Hematopoietic multipotent progenitor cell treated with erythropoietin and hydrocortisone succinate and interleukin-3 and kit ligand, for 6 days (in vitro differentiated cells): ENCODE measurements at places on chromosomes 4 and X.

- peak; percentile 64 for DNase-seq
Observed at GRCh38 chr4:110034026-110034393, 121.3 kb downstream of the EGF start.

- DNase-seq = peak; percentile 77
Observed at GRCh38 chr4:139950568-139950967, 203.4 kb downstream of the MAML3 start.

DNA sequence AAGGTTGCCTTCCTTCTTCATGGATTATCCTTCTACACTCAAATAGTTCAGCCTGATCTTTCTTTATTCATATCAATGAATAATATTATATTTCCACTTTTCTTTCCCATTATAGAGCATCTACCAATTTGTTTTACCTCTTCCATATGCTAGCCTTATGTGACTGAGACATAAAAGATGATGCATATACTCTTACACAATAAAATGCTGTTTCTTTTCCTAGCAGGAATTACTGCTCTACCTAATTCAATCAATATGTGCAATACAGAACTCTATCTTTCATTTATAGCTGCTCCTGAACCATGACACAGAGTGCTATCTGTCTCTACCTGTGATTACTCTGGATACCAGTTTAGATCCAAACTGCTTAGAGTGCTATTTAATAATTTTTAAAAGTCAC lies 2334.0 kb downstream of the PCDH7 start:
- DNase-seq = no peak

GRCh38 chr4:141595531-141595930 lies 40.9 kb upstream of the IL15 start:
- no peak for DNase-seq

GRCh38 chr4:81498046-81498445 lies 26.3 kb upstream of the RASGEF1B start:
- no peak for DNase-seq

- DNase-seq = no peak
Observed at GRCh38 chrX:115324194-115324593, 34.7 kb downstream of the LUZP4 start.

- no peak for DNase-seq
Observed at GRCh38 chrX:29913647-29914046, 301.7 kb upstream of the MAGEB2 start.

- DNase-seq = no peak
Observed at GRCh38 chr4:113711883-113712662, 49.5 kb downstream of the CAMK2D start.

GRCh38 chr4:85153221-85153620 lies 186.7 kb upstream of the WDFY3 start:
- no peak for DNase-seq

DNA sequence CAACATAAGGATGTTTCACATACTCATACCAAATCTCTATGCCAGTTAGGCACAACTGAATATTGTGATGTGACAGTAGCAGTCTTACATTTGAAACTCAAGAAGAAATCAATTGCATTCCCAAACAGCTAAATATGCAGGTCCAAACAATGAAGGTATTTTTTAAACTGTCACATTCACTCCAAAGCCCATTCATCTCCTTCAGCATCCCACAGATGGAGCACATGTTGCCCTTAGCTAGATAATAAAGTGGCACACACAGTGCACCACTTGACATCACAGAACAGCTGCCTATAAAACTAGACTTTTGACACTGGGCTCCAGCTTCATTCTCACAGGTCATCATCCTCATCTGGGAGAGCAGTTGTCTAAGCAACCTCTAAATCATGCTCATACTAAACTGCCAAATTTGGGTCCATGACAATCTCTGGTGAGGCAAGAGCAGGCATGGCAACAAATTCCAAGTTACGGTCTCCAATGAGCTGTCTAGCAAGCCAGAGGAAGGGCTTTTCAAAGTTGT lies 26.2 kb upstream of the ARHGEF6 start:
- no peak for DNase-seq

GRCh38 chr4:184408021-184408683 lies 66.2 kb downstream of the IRF2 start:
- no peak for DNase-seq

GRCh38 chrX:100494646-100495370 lies 84.7 kb upstream of the PCDH19 start:
- DNase-seq = no peak

DNA sequence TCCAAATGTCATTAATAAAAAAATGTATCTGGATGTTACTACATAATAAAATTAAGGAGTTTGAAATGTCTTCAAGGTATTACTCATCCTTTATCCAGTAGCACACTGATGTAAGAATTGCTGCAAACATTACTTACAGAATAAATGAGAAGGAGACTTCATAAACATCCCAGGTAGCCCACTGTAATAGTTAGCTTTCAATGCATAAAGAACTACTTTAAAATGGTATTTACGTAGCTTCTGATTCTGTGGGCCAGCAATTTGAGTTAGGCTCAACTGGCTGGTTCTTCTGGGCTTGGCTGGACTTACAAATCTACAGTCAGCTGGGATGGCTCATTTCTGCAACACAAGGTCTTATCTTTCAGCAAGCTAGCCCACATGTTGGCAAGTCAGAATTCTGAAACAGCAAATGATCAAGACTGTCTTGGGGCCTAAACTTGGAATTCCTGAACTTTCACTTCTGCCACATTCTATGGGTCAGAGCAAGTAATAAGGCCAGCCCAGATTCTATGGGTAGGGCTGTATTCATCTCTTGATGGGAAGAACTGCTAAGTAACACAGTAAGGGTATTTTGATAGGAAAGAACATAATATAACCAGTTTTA lies 522.5 kb downstream of the IQCM start:
- no peak for DNase-seq

DNA sequence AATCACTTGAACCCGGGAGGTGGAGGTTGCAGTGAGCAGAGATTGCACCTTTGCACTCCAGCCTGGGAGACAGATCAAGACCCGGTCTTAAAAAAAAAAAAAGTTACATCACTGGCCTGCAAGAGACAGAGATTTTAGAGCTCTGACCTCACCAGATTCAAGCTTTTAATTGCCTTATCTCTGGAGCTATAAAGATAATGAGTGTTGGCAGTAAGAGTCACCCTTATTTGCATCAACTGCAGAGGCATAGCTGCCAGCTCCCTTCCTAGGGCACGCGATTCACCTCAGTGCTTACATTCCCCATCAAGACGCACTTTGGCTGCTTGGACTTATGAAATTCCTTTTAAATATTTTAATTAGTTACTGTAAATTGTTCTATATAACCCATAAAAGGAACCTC lies 12.5 kb upstream of the SPATA4 start:
- DNase-seq = no peak

- no peak for DNase-seq
Observed at GRCh38 chr4:145536044-145536443, 54.4 kb downstream of the SMAD1 start.

DNA sequence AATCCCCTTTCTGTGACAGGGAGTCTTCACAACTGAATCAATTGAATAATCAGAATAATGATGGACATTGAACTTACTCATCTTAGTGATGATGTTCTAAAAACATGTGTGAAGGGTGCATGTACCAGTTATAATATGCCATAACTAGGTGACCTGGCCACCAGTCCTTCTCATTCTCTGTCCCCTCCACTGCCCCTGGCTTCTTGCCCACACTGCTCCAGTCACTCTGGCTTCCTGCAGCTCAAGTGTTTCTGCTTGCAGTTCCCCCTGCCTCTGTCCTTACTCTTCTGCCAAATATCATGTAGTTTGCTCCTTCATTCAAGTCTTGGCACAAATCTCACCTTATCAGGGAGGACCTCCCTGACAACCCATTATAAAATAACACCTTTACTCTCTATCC lies 168.1 kb upstream of the SLC7A11 start:
- no peak for DNase-seq

GRCh38 chr4:128162434-128162833 lies 101.3 kb downstream of the LARP1B start:
- DNase-seq = no peak

DNA sequence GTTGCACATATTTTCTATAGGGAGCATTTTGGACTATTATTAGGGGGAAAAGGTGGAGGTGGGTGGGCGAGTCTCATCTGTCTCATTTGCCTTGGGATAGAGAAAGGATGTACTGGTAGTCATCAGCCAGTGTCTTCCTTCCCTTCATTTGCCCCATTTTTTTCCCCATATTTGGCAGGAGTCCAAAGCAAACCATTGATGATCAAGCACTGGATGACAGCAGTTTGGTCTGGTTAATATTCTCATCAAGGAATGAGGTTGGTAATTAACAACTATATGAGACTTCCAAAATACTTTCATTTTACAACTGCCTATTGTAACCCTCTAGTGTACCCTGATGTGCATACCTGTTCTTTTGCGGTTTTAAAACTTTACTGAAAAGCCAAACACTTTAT lies 22.6 kb upstream of the IGFBP7 start:
- no peak for DNase-seq

- DNase-seq = peak; percentile 54
Observed at GRCh38 chr4:74793757-74794381, 454 bp downstream of the BTC start.

DNA sequence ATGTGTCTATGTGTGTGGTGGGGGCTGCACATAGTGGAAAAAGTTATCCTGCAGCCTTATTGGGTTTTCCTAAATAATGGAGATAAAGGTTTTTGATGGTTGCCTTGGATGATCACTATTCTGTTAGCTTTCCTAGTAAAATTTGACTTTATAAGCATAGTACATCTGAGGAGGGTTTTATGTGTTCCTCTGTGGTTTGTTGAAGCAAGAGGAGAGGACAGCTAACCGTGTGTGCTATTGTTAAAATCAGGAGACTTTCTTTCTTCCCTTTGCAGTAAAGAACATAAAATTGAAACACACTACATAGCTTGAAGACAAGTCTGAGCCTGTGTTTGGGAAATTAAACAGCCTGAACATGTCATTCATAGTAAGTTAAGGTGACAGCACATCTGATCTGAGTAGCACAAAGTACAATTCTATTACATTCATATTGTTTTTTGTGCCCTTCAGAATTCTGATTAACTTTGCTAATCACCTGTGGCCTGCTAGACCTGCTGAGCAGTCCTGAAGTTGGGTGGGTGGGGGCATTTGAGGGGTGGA lies 36.8 kb downstream of the C4orf51 start:
- DNase-seq = no peak

DNA sequence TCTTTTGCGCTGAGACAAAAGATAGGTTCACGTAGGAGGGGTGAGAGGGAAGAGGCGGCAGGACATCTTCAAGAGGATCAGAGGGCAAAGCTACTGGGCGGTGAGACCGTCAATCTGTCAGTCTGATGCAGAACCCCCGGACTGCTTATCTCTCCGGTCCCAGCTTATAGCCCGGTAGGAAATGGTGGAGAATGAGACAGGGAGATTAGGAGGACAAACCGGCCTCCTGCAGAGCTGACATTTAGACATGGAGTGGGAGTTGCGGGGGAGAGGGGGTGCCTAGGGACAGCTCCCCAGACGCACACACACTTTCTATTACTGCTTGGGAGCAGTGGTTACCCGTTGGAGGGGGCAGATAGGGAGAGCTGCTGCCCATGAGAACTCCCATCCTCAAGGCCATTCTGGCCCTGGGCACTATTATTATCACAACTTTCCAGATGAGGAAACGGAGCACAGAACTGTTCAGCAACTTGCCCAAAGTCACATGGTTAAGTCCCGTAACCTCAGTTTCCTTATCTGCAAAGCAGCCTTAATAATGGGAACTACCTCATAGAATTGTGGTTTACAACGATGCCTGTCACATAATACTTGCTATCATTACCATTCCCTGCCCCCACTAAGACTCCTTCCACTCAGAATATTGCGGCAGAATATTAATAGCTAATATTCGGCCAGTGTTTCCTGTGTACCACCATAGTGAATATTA lies 1.1 kb upstream of the HDAC6 start:
- peak; percentile 92 for DNase-seq

DNA sequence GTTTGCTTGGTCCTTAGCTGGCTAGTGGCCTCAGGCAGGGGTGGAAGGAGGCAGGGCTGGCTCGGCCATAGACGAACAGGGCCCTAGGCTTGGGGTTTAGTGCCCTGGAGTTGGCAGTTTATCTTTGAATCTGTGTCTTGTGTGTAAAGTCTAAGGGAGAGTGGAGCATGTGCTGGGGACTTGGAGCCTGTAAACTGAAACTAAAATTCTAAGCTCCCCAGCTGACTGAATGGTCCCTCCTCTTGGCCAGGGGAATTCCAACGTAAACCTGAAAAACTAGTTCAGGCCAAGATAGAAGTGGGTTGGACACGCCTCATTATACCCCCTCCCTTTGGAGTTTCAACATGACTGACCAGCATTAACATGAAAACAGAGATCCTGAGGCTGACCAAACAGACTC lies 46.1 kb upstream of the GPR78 start:
- no peak for DNase-seq

- peak; percentile 45 for DNase-seq
Observed at GRCh38 chr4:113761620-113762185, at the start of gene CAMK2D. Gene CAMK2D (minus strand): TSS chr4:113761738. CDS start chr4:113761068, 670 bp downstream.

DNA sequence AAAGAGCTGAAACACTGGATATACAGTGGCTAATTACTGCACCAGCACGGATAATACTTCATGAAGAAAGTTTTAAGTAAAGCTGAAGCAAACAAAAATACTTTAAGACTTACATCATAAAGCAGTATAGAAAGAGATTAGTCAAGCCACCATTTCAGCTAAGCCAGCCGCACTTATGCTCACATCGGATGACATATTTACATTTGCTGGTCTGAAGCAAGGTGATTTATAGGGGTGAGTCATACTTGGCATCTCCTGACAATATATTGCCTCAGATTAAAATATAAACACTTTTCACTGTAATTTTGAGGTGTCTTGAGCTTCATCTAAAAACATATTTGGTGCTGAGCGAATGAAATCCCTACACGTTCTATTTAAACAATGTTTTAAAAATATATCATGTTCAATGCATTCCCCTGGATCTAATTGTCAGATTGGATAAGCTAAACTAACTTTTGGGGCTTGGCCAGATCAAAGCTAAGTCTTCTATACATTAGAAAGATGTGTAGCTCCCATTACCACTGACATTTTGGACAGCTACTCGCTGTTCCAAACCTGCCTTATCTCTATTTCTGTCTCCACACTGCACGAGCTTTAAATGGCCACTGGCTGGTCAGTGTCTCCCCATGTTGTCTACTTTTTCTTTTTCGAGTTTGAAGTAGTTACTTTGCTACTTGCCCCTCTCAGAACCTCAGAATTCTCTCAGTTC lies 103.2 kb downstream of the VCX2 start:
- no peak for DNase-seq

DNA sequence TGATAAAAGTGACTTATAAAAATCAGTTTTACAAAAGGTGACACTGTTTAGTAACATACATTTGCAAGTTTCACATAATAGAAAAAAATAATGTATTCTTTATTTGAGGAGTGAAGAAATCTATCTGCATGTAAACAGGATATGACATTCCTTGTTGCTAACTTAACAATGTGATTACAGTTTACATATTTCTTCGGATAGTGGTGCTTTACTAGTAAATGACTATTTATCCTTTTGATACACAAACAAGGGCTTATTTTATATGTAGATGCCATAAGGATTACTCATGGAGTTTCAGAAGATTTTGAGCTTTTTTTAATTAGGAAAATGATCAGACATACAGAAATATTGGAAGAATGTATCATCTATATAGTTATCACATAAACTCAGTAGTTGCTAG lies 126.5 kb downstream of the SLIT2 start:
- no peak for DNase-seq

GRCh38 chr4:3341760-3342159 lies 48.9 kb downstream of the RGS12 start:
- no peak for DNase-seq

GRCh38 chrX:34879346-34879745 lies 63.2 kb upstream of the FAM47B start:
- no peak for DNase-seq

- DNase-seq = peak; percentile 30
Observed at GRCh38 chrX:154986826-154987575, 35.5 kb downstream of the F8 start.
